ENCODE measurements at places on chromosomes 2 and 18.

DNA sequence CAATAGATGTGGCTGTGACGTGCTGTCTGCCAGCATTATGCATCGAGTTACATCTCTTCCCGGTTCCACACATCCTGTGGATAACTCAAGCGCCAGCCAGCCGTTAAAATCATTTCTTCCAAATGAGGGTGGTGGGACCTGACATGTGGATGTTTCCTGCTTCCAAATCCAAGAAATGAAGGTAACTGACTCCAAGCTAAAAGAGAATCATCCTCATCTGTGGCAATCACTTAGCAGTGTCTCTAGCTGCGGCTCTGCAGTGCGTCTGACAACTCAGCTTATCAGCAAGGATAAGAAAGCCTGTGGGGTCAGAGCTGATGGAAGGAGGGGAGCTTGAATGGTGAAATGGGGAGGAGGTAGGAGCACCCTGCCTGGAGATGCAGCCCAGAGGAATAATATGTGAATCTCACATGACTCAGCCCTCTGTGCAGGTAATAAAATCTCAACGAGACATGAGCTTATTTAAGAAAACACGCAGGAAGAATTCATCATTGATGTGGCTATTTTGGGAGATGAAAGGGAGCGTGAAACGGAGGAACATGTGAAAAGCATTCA lies 382.2 kb upstream of the TRIB2 start:
- no peak for DNase-seq

DNA sequence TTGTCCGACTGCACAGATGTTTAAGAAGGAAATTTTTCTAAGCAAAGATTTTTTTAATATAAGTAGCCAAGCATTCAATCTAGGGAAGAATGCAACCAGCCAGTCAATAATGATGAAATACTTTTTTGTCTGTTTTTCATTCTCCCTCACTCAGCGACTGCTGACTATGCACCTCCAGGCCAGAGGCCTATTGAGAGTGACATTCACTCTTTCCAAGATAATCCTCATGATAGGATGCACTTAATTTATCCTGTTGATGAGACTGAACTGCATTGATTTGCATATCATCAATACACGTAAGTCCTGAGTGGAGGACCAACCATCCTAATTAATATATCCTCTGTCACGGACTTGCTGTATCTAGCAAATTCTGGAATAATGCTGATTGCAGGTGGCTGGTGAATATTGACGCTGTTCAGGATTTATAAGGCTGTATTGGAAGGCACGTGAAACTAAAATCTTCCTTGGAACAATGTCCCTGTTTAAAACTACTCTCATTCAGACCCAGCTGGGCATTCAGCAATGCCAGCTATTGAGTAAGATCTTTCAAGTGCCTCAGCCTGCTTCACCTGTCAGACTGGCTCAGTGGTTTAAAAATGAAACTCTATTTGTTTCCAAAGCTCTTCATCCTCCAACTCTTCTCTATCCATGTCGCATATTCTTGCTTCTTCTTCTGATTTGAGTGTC lies 142.2 kb downstream of the MAP2 start:
- DNase-seq: no peak

DNA sequence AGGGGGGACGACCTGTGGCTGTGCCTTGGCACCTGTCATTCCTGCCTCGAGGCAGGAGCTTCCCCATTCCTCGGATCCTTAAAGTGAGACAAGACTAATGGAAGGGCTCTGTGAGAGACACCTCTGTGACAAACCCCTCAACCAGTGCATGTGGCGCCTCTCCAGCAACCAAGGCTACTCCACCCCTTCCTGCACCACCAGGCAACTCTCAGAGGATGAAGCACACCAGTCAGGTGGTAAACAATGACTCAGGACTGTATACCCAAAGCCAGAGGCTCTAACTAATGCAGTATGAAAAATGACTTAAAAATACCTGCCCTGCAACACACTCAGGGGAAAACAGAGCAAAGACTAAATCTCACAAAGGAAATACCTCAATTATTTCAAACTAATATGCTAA lies 136.9 kb downstream of the UXS1 start:
- no peak for DNase-seq

DNA sequence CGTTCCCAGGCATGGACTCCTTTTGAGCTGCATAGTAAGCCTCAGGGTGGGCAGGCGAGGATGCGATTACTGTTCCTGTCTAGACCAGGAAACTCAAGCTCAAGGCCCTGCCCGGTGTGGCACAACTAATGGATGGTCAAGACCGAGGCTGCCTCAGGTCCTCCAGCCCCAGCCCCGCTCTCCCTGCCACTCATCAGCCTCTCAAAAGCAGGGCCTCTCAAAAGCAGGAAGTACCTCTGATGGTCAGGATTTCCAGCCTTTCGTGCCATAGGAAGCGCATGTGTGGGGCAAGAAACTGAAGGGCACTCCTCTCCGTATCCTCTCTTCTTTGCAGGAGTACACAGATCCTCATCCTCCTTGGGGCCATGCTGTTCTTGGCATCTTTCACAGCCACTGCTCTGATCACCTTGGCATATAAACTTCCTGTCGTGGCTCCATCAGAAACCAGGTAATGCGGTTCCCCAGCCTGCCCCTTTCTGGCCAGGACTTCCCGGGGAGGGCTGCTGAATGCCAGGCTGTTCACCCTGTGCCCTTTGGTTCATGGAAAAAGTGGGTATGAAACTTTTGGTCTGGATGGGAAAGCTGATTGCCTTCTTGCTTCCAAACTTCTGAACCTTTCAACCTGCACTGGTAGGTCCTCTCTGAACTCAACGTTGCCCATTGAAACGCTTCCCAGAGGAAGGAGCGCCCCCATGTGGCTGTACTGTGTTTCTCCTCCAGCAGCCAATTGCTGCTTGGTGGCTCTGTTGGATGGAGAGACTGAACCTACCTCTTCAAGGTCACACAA lies 82.8 kb upstream of the SEC11C start:
- no peak for DNase-seq

DNA sequence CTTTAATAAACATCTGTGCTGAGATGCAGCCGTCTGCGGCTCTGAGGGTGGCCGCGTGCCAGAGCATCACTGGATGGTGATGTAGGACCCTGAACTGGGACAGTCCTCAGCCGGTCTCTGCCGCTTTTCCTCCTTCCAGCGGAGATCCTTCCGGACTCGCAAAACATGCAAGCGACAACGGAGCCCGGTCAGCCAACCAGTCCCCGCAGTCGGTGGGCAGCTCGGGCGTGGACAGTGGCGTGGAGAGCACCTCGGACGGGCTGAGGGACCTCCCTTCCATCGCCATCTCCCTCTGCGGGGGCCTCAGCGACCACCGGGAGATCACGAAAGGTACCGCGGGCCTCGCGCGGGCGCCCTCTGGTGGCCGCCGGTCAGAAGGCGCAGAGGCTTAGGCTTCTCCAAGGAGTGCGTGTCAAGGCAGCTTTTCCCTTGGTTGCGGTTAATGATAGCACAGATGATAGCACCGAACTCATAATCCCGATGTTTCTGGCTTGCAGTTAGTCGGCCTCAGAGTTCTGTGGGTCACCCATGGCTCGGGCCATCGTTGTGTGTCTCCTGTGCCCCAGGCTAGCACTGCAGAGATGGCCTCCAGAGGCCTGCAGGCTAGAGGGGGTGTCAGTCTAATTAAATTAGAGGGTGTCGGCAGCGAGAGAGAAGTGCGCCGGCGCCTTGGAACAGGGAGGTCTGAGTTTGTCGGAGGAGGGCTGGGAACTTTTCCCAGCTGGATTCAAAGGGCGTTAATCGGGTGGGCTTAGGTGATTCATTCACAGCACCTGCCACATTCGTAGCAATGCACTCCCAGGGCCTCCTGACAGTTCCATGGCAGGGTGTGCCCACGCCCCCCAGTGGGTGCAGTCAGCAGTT lies 38.5 kb downstream of the LPIN1 start:
- peak; percentile 50 for DNase-seq

DNA sequence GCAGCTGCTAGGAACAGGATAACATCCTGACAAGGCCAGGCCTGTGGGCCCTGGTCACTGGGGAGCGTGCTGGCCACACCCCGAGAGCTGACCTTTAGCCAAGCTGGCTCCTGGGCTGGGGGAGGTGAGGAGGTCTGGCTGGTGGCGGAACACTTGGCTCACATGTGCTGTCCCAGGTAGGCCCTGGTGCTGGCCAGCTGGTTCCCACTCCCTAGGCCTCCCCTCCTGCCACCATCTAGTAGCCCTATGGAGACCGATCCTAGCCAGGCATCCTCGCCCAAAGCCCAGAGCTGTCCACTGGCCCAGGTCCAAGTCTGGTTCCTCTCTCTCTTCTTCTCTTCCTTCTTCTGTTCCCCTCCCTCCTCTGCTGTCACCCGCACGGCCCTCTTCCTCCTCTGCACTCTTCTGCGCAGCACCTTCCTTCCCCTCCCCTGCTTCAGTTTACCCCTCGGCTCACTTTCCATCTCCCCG lies 52.4 kb downstream of the TNS1 start:
- no peak for DNase-seq

DNA sequence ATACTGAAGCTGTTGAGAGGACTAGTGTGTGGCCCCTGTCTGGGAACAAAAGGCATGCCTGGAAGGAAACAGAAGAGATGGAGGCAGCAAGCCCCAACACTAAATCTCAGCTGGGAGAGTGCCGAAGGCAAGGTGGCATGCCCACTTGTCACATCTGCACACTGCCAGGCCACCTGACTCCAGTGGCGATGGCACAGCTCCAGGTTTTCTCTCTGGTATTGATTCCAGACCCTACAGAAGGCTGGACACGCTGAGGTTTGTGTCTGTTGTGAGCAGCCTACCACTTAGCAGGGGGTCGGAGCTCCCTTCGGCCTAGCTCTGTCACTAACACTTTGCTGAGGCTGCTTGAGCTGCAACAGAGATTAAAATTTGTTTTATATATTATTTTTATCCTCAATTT lies 307.3 kb downstream of the TDRD15 start:
- DNase-seq: no peak

GRCh38 chr2:228938629-228939028 lies 332.5 kb downstream of the PID1 start:
- DNase-seq: peak; percentile 7

GRCh38 chr2:35114765-35115164 lies 1240.8 kb upstream of the CRIM1 start:
- no peak for DNase-seq

- no peak for DNase-seq
These were observed 387.2 kb upstream of the CWC22 start for GRCh38 chr2:180394305-180394704.

DNA sequence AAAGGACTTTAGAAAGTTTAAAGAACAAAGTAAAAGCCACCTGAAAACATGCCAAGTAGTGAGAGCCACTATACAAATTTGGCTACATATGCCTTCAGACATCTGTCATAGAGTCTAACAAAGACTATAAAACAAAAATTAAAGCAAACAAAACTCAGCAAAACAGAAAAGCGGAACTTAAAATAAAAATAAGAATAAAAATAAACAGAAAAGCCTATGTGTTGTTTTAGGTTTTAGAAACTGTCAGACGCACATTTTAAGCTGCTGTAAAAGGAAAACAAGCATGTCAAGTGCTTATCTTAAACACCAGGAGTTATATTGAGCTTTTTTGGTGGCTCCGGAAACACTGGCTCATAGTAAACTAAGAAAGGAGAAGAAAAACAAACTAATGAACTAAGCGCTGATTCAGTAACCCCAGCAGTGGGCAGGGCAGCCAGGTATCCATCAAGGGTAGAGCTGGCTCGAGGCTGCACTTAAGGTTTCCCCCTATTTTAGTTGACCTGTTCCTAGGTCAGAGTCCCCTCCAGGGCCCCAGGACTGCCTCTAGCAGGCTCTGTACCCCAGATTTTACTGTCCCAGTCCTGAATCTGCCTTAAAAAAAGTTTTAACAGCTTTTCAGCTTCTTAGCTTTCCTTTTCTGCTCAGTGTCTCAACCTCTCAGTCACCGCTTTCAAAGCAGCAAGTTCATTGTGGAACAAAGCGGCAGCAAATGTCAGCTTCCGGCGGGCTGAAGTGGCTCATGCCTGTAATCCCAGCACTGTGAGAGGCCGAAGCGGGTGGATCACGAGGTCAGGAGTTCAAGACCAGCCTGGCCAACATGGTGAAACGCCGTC lies 15.4 kb upstream of the RMC1 start:
- DNase-seq: no peak

GRCh38 chr2:84373391-84373790 lies 85.7 kb downstream of the SUCLG1 start:
- no peak for DNase-seq

DNA sequence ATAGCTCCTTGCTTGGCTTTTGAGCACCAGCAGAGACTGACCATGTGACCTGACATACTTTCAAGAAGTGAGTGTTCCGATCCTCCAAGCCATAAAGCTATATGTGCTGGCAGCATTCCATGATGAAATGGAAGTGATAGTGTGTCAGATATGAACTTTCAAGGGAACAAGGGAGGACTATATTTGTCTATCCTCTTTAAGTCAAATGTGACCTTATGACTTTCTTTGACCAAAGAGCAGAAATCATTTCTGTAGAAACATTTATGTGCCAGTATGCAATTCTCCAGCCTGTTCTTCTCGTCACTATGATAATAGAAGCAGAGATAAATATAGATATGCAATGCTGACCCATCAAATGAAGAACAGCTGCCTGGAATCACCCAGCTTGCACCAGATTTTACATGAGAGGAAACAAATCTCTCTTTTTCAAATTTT lies 14.4 kb downstream of the HYCC2 start:
- peak; percentile 20 for DNase-seq

GRCh38 chr18:36711813-36712444 lies 116.9 kb downstream of the TPGS2 start:
- no peak for DNase-seq

- no peak for DNase-seq
These were observed 13.2 kb downstream of the SNORC start for GRCh38 chr2:232883116-232883721.

DNA sequence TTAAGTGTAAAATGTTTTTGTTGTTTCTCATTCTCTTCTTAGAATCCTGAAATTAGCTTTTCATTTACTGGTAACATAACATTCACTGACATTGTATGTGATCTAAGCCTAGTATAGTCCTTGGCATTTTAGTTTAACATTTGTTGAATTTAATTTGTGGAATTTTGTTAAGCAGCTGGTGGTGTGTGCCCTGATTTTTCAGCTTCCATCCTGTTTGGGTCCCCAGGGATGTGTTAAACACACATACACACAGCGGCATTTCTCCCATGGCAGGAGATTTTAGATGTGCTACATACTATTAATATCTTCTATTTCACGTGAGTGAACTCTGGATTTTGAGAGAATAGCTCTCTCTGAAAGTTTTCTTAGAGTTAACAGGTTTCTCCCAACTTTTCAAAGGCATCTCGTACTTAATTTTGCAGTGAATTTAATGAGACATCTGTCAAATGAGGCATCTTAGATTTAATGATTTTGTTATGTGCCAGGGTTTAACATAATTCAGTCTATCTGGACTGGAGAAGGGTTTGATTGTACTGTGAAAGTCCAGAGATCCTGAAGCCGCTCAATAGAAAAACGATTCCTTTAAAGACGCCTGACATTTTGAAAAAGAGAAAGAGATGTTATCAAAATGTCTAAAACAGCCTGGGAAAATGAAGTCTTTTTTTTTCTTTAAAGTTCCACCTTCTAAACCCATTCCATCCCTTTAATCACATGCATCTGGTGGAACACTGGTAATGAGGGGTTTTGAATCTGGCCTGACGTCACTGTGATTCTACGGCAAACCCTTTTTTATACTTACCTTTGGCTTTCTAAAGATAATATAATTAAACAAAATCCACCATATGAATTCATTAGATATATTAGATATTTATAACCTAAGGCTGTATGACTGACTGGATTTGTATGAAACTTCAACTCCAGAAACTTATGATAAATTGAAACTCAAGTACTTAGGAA lies 6.8 kb downstream of the PHLPP1 start:
- no peak for DNase-seq

GRCh38 chr2:131035112-131035825 lies 58.0 kb downstream of the FAM168B start:
- no peak for DNase-seq

- DNase-seq: no peak
These were observed 797.0 kb upstream of the CHAC2 start for GRCh38 chr2:52970642-52971041.

GRCh38 chr2:240451791-240452461 lies 16.5 kb downstream of the GPC1 start:
- DNase-seq: no peak
